ENCODE measurements at places on chromosomes 6 and 20. TPM values are rescaled to one million over a fixed set of nuclear protein-coding genes. Genes with fewer than 3 reads are reported as not detected.

DNA sequence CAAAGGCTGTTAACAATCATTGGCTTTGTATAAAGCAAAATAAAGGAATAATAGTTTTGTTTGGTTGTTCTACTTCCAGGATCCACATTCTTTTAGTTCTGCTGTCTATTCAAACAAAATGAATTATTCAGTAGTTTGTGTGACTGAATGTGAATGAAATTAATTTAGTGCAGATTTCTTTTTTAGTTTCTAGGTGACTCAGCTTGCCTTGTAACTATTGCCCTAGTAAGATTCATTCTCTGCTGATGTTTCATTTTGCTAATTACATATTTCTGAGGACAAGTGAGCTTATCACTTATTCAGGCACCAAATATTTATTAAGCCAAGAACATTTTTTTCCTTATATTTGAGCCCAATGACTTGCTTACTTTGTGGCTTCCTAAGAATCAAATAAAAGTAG is 46.5 kb upstream of the RIPOR2 start:
- no peak for DNase-seq

DNA sequence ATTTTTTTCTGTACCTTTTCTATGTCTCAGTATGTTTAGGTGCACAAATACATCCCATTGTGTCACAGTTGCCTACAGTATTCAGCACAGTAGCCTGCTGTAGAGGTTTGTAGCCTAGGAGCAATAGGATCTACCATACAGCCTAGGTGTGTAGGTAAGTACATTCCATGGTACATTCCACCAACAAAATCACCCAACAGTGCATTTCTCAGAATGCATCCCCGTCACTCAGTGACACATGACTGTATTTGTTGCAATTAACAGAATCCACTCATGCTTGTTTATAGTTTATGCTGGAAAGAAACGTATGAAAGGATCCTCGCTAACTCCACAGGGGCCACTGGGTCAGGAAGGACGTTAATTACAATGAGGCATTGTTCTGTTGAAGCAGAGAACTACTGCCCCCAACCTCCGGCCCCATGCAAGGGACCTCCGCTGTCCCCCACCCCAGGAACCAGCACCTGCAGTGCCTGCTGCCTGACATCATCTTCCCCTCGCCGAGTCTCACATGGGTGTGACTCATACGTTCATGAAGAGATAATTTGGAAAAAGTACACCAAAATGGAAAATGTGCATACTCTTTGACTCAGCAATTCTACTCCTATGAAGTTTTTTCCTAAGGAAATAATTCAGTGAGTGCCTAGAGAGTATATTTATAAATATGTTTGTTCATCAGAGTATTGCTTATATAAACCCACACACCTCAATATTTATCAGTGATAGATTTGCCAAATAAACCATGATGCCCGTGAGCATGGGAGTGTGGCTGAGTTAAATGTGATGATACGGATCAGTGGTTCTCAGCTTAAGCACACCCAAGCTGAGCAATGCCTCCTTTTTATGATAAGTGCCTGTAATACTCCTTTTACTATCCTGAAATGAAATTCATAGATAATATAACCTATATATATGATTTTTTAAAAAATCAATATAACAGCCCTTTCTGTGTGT is 156.4 kb upstream of the ECI2 start:
- no peak for DNase-seq

DNA sequence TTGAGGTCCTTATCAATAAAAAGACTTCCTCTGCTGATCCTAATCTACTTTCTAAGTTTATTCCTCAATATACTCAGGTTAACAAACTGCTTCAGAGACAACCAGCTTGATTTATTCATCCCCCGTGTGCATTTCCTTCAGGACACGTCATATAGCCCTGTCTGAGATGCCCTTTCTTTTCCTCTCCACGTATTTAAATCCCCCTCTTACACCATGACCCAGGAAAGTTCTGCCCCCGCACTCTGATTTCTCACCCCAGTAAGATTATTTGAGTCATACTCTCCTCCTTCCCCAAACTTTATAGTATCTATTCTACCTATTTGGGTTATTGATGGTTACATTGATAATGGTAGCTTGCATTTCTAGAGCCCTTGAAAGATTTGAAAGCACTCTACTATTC is 9.8 kb upstream of the CGA start:
- no peak for DNase-seq

GRCh38 chr6:100175814-100176310 is 181.8 kb upstream of the MCHR2 start:
- DNase-seq: no peak

- no peak for DNase-seq
Observed at GRCh38 chr6:72976484-72976883, 248.8 kb downstream of the KHDC1L start.

DNA sequence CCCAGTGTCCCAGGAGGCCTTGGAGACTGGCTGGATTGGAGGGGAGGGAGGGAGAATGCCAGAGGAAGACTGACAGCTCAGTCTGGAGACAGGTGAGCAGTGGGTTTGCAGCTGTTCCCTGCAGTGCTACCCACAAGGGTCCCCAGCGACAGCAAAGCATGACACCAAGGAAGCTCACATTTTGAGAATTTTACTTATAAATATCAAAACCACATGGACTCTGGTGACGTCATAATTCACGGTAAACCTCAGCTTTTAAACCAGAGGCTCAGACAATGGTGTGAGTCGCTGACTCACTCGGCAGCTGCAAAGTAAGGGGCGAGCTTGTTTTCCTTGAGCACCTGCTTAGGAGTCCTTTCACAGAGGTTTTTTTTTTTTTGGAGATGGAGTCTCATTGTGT is 65.2 kb downstream of the THBS2 start:
- DNase-seq: no peak

GRCh38 chr6:138162111-138162954 is 594 bp downstream of the ARFGEF3 start:
- DNase-seq: peak; percentile 63

DNA sequence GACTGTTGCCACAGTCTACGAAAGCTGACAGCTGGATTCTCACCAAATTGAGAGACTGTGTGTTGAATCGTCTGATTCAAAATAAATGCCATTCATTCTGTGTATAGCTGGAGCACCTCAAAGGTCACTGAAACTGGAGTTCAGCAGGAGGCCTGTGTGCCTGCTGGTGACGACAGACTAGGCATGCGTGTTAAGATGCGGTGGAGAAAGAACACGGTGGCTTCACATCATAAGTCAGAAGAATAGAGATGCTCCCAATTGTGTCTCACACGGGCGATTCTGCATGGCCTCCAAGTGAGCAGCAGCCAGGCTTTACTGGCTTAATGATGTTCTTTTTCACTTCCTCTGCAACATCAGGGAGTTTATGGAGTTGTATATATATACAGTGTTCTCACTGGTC is 32.3 kb downstream of the SNHG17 start:
- DNase-seq: no peak

DNA sequence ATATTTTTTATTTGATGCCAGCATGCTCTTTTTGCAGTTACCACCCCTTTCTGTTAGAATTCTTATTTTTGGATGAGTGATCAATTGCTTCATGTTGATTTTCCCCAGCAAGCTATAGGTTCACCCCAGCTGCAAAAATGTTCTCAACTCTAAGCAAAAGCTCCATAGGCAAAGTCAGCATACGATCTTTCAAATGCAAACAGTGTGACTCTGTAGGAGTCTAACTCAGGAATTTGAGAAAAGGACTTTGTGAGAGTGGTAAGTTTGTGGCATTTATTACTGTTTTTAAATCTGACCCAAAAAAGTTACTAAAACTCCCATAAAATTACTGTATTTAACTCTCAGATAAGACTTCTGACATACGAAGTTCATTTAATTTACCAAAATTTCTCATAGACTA is 134.9 kb upstream of the HSF2 start:
- no peak for DNase-seq

DNA sequence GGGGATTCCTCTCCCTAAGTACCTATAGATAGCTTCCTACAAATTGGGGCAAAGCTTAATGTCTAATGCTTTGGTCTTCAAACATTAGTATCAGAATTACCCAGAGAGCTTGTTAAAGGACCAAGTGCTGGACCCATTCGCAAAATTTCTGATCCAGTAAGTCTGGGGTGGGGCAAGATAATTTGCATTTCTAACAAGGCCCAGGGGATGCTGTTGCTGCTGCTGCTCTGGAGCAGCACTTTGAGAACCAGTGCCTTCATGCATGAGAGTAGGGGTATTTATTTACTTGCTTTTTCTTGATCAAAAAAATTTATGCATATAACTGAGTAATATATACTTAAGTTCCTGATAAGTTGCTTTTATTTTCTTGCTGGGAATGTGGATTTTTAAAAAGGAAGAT is 24.5 kb upstream of the COL19A1 start:
- DNase-seq: no peak

GRCh38 chr6:115594891-115595290 is 465.8 kb downstream of the FRK start:
- no peak for DNase-seq

- no peak for DNase-seq
Observed at GRCh38 chr20:50891138-50891537, 40.1 kb downstream of the ADNP start.

- DNase-seq: no peak
Observed at GRCh38 chr20:58822748-58823730, 27.7 kb downstream of the GNAS-AS1 start.

GRCh38 chr6:154930451-154930851 is 64.7 kb upstream of the TIAM2 start:
- DNase-seq: no peak

- DNase-seq: no peak
Observed at GRCh38 chr6:160790028-160790792, 88.2 kb downstream of the PLG start.

GRCh38 chr20:57828696-57829095 is 118.9 kb upstream of the PMEPA1 start:
- no peak for DNase-seq

DNA sequence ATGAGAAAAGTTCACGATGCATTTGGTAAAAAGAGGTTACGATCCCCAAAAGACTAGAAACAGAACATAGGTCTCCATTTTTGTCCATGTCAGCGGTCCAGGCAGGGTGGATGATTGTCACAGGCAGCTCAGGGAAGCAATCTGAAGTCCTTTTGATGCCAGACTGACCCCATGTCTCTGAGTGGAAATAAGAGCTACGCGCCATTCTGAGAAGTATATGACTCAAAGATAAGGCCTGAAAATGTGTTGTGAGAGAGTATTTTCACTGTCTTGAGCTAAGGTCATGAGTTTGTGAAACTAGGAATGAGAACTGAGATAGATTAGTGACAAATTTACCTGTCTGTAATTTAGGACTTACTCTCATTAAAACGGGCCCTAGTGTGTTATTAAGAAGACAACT is 69.5 kb downstream of the LYRM4 start:
- no peak for DNase-seq

GRCh38 chr20:17916433-17916891 is 52.1 kb downstream of the SNX5 start:
- DNase-seq: no peak

DNA sequence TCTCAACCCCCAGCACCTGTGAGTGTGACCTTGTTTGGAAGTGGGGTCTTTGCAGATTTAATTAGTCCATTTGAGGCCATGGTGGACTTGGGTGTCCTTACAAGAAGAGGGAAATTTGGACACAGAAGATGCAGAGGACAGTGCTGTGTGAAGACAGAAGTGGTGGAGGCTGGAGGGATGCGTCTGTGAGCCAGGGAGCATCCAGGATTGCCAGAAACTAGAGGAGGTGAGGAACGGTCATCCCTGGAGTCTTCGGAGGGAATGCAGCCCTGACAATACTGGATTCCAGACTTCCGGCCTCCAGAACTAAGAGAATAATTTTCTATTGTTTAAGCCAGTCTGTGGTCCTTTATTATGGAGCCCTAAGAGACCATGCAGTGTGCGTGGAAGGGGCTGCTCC is 22.9 kb upstream of the NPBWR2 start:
- DNase-seq: no peak

DNA sequence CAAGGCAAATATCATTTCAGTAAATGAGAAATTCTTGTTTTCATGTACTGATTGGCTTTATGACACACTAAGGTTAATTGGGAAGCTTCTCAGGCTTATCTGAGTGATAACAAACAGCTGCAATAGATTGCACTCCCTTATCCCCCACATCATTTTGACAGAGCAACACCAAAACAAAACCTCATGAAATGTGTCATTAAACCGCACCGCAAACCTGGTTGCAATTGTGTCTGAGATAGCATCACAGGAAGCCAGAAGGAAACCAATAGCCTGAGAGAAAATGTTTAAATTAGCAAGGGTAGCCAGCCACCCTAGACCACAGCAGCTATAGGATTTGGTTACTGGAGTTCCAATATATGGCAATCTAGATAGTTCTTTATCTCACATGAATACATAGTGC is 31.6 kb upstream of the LAMA4 start:
- no peak for DNase-seq

DNA sequence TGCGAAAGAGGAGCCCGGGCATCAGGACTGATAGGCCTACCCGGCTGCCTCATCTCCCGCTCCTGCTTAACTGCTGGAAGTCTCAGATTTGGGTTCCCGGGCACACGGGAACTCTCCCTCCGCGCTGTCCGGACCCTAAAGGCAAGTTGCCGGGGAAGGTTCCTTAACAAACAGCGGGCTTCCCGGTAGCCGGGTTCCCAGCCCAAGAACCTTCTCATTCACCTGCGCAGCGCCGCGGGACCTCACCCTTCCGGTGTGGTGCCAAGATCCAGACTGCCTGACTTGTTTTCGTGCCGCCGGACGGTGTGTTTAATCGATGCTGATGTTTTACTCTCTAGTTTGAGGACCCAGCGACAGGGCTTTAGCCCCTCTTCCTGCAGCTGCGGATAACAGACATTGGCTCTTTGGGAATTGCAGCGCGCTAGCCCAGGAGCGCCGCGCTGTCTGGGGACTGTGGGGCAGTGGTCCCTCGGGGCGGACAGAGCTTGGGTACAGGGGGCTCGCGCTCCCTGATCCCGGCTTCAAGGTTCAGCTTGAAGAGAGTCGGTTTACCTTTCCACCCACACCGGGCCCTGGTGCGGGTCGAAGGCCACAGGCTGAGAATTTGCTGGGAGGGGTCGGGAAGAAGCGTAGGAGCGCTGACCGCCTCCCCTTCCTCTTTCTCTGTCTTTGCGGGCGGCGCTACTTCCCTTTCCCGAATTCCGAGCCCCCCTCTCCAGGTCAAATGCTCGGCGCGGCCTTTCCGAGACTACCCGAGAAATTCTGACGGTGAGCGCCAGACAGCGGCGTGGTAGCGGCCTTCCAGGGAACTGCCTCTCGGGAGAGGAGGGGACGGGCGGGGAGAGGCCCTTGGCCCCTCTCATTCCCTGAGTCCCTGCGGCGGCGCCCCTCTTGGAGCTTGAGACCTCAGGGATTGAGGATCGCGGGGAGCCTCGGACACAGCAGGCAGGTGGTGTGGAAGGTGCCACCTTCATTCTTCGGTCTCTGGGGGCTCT is 17.2 kb downstream of the ABT1 start:
- no peak for DNase-seq

SIRPD gene
- total RNA-seq: not detected

SLCO4A1 gene
- total RNA-seq: 31.1 TPM

SPATS1 gene
- total RNA-seq: not detected

SUMO4 gene
- 7.1 TPM for total RNA-seq

HSPA12B gene
- total RNA-seq: 20.4 TPM

TREML2 gene
- total RNA-seq: 0.58 TPM

PRRT1 gene
- 6.1 TPM for total RNA-seq

MAVS gene
- 37.8 TPM for total RNA-seq

ASIP gene
- total RNA-seq: 3.0 TPM

NR2E1 gene
- not detected for total RNA-seq

Data from sciatic nerve (tissue), 2 donors.